ENCODE measurements at places on chromosomes 12 and 14.
A peak's percentile ranks its signal among the peaks of the same experiment; 100 is the strongest.

DNA sequence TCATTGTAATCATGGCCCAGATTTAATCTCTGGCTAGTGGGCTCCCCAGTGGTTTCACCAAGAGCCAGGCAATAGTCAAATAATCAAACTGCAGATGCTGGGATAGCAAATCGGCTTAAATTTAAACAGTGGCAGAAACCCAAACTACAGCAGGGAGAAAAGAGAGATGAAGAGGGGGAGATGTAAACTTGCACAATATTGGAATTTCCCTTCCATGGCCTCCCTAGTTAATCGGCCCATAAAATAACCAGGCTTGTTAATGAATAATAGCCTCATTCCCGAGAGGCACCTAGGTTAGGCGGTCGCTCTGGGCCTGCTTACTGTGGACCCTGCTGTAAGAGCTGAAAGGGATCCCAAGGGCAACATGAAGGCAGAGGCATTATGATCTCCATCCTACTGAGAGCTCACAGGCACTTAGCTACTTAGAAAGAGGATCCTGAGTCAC is 116.2 kb downstream of the NUAK1 start:
- DNase-seq = no peak

DNA sequence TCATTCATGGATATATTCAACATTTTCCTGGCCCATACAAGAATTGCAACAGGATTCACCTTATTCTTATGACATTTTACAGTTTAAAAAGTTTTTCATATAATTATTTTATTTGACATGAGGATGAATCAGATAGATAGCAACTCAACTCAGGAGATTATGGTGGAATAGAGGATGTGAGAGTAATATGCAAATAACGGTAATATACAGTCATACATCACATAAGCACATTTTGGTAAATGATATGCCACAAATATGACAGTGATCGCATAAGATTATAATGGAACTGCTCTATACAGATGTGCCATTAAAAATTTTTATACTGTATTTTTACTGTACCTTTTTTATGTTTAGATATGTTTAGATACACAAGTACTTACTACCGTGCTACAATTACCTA is 24.1 kb upstream of the CRADD start:
- DNase-seq = no peak

DNA sequence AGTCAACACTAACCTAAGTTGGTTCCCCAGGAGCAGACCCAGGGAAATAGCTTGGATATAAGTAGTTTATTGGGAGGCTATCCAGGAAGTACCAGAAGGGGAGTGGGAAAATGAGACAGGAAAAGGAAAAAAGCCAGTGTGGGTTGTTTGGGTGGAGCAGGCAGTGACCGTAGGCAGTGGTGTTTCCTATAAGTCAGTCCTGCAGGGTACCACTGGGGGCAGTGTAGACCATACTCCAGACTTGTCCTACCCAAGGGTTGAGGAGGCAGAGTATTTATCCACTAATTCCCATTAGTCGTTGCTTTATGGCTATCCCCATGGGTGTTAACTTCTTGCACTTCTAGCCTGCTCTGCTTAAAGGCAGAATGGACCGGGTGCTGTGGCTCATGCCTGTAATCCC is 6.4 kb upstream of the CCDC60 start:
- DNase-seq = no peak

DNA sequence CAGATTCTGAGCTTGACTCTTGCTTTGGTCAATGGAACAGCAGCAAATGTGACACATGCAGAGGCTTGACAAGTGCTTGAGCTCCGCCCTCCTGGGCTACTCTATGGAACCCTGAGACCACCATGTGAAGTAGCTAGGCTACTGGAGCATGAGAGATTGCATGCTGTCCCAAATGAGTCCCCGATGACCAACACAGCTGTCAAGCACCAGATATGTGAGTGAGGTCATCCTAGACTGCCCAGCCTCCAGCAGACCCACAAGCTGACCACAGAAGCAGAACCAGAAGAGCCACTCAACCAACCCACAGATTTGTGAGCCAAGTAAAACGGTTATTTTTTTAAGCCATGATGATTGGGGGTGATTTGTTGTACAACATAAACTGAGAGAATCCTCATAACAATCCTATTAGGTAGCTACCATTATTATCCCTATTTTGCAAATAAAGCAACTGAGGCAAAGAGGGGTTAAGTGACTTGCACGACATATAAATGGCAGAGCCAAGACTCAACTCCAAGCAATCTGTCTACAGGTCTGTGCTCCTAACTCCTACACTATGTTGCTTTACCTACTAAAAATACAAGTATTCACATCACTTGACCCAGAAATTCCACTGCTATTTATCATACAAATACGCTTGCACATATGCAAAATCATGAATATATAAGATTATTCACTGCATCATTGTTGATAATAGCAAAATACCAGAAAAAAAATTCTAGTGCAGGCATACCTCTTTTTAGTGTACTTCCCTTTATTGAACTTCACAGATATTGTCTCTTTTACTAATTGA is 136.2 kb downstream of the NDUFA12 start:
- peak; percentile 52 for DNase-seq

DNA sequence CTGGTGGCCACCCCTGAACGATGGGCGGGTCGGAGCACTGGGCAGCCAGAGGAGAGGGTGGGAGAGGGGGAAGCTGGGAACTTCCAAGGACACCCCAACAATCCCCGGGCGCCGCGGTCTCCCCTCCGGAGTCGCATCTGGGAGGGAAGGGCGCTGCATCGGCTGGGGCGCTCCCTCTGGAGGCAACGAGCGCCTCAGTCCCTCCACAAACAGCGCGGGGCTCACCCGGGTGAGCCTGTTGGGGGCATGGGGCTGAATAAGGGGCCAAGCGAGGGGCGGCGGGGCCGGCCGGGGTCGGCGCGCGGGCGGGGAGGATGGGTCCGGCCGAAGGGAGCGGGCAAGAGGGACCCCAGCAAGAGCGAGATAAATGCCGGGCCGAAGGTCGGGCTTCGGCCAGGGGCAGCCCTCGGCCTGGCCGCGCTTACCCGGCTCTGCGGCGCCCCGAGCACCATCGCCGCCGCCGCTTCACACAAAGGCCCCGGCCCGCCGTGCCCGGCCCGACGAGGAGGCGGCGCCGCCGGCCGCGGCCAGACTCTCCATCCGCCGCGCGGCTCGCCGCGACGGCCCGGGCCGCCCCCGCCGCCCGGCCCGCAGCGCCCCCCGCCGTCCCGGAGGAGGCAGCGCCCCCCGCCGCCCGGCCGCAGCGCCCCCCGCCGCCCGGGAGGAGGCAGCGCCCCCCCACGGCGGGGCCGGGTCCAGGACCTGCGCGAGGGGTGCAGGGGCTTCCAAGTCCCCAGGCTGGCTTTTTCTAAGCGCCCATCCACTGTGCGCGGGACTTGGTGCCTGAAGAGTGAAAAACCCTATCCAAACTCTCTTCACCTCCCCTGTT is at the start of gene ZBTB39:
TSS of gene ZBTB39 (minus strand) at position 567 of the 829 bp plus-strand sequence. CDS start 1,629 bp downstream, outside the sequence.
- DNase-seq = no peak

DNA sequence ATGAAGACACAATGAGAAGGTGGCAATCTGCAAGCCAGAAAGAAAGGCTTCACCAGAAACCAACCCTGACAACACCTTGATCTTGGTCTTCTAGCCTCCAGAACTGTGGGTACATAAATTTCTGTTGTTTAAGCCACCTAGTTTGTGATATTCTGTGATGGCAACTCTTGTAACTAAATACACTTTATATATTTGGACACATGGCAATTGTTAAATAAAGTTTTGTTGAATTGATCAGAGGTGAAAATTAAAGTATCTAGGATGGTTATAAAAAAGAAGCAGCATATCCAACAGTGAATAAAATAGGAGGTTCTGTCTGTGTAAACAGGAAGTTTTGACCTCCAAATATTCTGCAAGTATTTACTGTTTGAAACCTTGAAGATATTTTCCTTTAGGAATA is 516.3 kb downstream of the SOX5 start:
- no peak for DNase-seq

GRCh38 chr12:101759396-101760047 is 20.3 kb upstream of the SYCP3 start:
- DNase-seq = no peak

DNA sequence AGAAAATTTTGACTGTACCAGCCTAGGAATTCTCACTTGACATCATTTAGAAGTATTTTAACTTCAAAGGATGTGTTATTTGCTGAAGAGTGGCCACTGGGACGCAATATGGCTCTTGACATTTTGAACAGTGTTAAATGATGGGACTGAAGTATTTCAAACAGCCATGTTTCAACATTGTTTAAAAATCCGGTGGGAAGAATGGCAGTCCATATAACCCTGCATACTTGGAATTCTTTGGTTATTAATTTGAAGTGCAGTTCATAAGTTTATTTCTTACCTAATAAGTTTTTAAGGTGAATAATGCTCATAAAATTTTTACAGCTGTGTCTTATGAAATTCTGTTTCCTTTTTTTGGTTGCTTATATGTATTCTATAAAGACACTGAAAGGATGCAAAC is 8.3 kb downstream of the TMTC2 start:
- DNase-seq = no peak

- no peak for DNase-seq
These were observed 163.7 kb downstream of the IPO8 start for GRCh38 chr12:30531731-30532678.

DNA sequence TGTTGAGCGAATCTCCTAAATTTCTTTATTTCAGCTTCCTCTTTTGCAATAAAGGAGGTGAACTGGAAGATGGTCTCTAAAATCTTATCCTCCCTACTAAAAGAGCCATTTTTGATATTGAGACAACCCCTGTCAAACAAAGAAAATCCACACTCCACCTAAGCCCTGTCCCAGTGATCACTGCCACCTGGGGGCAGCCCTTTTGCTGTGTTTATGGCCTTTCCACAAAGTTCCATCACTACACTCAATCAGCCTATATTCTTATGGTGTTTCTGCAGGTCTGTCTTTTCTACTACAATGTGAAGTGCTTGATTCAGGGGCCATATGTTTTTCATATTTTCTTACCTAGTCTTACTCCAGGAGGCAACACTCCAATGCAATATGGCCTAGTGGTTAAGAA is 163.7 kb downstream of the BMP4 start:
- no peak for DNase-seq

DNA sequence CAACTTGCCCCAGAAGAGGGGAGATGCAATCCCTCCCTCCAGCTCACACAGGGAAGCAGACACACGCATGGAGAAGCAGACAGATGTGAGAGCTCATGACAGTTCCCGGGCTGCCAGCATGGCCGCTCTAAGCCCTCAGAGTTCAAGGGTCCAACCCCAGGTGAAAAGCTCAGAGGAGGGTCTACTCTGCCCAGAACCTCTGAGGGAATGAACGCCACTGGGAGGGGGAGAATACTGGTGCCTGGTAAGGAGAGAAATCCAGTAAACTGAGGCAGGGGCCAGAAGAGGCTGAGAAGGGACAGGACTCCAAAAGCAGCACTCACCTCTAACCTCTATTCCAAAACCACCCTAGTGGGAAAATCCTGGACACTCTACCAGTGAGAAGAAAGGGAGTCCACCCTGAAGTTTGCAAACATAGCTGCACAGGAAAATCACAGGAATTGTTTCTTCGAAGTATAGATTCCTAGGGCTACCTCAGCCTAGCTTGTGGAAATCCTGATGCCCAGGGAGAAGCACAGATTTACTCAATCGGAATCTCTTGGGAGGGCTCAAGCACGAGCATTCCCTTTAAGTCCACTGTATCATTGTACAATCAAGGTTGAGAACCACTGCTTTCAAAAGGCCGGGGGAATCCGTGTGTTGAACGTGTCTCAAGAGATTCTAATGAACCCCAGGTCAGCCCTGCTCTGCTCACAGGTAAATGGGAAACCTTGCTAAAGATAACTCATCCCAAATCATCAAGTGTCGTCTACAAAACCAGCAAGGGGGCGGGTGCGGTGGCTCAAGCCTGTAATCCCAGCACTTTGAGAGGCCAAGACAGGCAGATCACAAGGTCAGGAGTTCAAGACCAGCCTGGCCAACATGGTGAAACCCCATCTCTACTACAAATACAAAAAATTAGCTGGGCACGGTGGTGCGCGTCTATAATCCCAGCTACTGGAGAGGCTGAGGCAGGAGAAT is 34.3 kb upstream of the PLEKHG6 start:
- DNase-seq = no peak

DNA sequence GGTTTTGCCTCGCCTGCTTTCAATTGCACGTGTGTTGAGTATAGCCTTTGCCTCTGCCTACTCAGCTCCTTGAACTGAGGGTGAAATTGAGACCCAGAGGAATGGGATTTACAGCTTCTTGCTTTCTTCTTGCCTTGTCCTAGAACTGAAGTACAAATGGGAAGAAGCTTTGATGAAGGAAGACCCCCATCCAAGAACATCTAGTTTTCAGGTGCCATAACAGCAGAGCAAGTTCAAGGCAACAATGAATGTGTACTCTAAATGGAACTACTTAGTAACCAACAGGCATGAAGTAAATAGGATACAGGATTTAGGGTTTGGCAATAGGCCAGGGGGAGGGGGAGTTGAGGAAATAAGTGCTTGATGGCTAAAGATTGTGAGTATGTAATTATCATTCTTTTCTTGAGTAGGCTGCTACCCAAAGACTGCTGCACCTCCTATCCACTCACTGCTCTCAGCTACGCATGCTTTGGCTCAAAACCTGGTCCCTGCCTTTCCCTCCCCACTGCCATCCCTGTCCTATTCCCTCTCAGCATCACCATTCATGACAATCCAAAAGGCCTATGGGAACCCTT is 2.1 kb downstream of the GPX2 start:
- DNase-seq = peak; percentile 64

DNA sequence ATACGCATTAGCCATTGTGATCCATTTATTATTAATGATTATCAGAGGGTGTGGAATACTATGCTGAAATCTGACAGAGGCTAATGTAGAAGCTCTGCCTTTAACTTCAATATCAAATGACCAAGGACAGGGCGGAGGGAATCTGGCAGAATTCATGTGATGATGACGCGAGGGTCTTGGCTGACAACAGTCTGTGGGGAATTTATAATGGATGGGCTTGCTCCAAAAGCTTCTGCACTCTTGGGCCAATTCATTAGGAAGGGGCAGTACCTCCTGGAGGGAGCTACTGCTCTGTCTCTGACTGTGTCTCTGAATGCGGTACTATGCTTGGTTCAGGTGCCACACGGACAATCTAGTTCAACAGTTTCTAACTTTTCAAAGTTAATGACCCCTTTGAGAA is 46.2 kb downstream of the GALNT8 start:
- no peak for DNase-seq

DNA sequence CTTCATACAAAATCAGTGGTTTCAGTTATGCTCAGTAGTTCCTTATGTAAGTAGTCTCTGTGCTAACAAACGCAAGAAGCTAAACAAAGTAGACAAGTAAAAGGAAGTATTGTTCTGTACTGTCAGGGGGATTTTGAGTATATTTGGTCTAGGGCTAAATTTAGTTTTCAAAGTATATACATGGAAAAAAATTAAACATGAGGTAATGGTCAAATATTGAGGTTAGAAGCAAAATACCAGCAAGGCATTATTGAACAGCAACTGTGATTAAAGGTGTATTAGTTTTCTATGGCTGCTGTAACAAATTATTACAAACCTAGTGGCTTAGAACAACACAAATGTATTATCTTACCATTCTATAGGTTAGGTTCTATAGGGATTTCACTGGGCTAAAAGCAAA is 18.8 kb downstream of the GNG2 start:
- no peak for DNase-seq

- DNase-seq = peak; percentile 25
These were observed 390.1 kb downstream of the DPF3 start for GRCh38 chr14:72503696-72504368.

- DNase-seq = no peak
These were observed 304.8 kb upstream of the OR4E1 start for GRCh38 chr14:21978184-21978998.

All from vagina (tissue), 2 donors.